ENCODE measurements at places on chromosomes 3 and 15.

DNA sequence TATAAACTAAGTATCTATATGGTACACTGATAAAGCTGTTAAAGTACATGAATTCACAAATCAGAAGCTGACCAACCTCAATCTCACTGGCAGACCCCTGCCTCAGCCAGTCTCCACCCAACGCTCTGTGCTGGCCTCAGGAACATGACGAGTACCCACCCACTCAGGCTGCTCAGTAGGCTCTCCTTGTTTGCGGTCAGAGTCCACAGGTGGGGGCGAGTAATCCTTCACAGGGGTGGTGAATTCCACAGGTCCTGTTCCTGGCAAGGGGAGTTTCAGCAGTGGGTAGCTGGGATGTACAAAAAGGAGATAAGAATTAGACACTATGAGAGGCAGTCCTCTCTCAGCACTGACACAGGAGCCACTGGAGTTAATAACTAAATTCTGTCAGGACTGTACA lies 40.9 kb downstream of the SCAP start:
- H3K36me3 ChIP-seq: peaks cover 24% of the 10 kb centered on the region
- H3K27me3 ChIP-seq: no peaks in the 10 kb centered on the region
- DNase-seq: no peak
- peaks cover 5% of the 10 kb centered on the region for H3K4me1 ChIP-seq
- no peak overlapping the region for H3K27ac ChIP-seq

- no peak overlapping the region for H3K27ac ChIP-seq
- H3K36me3 ChIP-seq: no peaks in the 10 kb centered on the region
- peaks cover 2% of the 10 kb centered on the region for H3K27me3 ChIP-seq
- H3K4me1 ChIP-seq: no peaks in the 10 kb centered on the region
Observed at GRCh38 chr3:37546876-37547275, 314.8 kb upstream of the CTDSPL start.

GRCh38 chr3:63967675-63968611 lies 55.4 kb downstream of the PSMD6 start:
- H3K36me3 ChIP-seq: peaks cover 24% of the 10 kb centered on the region
- peak overlapping the region; percentile 90 for H3K4me3 ChIP-seq
- peak overlapping the region; percentile 98 for H3K27ac ChIP-seq
- peaks cover 76% of the 10 kb centered on the region for H3K4me1 ChIP-seq
- H3K27me3 ChIP-seq: no peaks in the 10 kb centered on the region

- H3K4me1 ChIP-seq: no peaks in the 10 kb centered on the region
- H3K27me3 ChIP-seq: peaks cover 8% of the 10 kb centered on the region
- no peak overlapping the region for H3K4me3 ChIP-seq
- no peak overlapping the region for H3K27ac ChIP-seq
- H3K36me3 ChIP-seq: no peaks in the 10 kb centered on the region
- DNase-seq: peak; percentile 24
Observed at GRCh38 chr3:58683466-58683865, 16.9 kb upstream of the FAM3D start.

- no peaks in the 10 kb centered on the region for H3K27me3 ChIP-seq
- peaks cover 8% of the 10 kb centered on the region for H3K4me1 ChIP-seq
- peaks cover 14% of the 10 kb centered on the region for H3K36me3 ChIP-seq
- no peak for DNase-seq
- H3K4me3 ChIP-seq: no peak overlapping the region
Observed at GRCh38 chr3:189404797-189405484, 226.2 kb upstream of the TP63 start.

DNA sequence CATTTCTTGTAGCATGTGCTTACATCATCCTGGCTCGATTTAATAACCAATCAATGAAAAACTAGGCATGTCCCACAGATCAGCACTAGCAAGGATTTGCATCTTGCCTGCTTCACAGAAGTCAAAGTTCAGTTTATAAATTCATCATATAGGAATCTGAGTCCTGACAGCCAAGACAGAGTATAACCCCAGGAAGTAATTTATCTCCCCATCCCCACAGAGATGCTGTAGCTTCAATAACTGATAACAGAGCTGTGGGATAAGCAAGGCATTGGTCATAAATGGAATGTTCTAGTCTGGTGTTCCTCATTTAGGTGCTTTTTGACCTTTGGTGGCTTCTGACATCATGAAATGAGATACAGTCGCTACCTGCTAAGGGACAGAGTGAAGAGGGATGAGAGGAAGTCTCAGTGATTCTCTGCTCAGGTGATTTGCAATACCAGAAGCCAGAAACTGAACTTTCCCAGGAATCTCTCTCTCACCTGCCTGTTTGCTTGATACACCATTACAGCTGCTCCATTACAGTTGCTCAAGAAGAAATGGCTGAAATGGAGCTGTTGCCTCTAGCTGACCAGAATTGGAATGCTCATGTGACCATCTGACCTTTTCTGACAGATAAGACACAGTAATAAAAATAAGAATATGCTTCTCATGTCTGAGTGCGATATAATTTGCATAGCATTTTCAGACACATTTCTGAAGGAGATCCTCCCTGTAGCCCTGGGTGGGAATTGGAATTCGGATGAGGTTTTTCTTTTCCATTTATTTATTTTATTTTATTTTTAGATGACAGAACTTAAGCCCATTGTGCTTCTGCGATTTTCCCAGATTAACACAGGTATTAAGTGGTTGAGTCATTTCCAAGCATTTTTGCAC lies 217.1 kb upstream of the KCNMB2 start:
- H3K27ac ChIP-seq: no peak overlapping the region
- H3K4me3 ChIP-seq: no peak overlapping the region
- H3K4me1 ChIP-seq: no peaks in the 10 kb centered on the region
- DNase-seq: no peak

All from T-helper 2 cell treated with Interferon-gamma antibody and Interleukin-4, amounts not matched to agents 5 μg/mL and 100 μg/mL, for 36 hours (primary cell).